ENCODE measurements at places on chromosomes 5 and 9.

DNA sequence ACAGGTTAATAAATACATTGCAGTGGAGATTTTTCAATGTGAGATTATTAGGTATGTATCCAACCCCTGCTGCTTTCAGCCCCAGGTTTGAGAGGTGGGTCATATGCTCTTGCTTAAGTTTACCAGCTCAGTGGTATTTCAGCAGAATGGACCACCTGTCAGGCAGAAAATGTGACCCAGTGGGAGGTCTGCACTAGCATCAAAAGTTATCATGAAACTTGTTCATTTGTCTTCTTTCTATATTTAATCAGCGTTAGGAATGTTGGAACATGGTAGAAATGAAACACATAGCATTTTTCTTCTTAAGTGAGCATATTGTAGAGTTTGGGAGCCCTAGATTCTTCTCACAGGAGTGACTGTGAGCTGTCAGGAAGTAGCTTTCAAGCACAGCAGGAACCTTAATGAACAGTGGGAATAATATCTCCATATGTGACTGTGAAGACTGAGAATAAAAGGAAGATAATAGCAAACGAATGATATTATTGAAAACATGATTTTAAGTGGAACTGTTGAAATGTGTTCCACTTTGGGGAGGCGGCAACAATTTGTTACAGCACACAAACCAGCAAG, 596.9 kb upstream of the CDH6 start:
- no peak for DNase-seq

DNA sequence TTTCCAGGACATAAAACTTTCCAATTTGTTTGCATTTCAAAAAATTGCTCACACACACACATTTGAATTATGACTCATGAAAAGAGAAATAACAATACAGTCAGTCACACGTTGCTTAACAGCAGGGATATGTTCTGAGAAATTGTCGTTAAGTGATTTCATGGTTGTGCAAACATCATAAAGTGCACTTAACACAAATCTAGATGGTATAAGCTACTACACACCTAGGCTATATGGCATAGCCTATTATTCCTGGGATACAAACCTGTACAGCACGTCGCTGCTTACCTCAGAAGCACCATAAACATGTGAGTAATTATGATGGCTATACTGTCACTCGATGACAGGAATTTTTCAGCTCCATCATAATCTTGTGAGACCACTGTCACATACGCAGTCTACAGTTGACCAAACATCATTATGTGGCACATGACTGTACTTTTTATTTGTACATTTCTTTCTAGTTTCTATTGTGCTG, 378.2 kb downstream of the ACTL7B start:
- no peak for DNase-seq

GRCh38 chr5:10522224-10522611, 41.7 kb upstream of the ANKRD33B start:
- no peak for DNase-seq

DNA sequence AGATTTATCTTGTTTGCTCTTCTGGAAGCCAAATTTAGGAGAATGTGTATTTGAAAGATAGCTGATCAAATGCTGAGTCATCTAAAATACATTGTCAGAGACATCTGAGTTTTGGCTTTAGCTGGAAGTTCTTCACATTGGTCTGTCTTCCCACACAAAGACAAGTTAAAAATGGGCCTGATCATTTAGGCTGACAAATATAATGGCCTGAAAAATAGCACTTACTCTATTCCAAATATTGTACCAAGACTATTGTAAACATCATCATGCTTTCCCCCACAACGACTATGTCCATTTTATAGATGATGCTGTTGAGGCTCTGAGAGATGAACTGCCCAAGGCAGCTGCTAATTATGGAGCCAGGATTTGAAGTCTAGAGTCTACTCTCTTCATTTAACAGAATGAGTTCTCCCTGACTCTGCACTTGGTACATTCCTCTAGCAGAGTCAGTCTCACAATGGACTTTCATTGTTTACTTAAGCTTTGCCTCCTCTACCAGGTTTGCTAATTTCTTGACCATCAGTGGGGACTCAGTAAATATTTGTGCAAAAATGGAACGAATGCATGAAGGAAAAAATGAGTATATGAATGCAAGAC, 619.4 kb upstream of the KLF4 start:
- no peak for DNase-seq

DNA sequence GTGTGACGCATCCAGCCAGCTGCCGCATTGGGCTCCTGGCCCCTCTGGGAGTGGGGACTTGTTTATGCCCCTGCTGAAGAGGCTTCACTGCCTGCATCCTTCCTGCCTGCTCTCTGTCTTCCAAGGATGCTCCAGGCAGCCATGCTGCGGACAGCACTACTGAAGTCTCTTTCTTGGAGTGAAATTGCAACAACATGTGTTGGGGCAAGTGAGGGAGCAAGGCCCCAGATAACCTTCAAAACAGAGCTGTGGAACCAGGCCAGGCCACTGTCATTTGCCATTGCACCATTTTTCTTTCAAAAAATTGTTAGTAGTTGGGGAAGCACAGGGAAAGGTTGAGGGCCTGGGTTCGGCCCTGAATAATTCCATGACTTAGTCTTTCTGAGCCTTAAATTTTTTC, 169.6 kb upstream of the ADRA1B start:
- DNase-seq = no peak
